NCI-H1048 (cell line): ENCODE measurements at places on chromosomes 12 and 14.

- no peak for DNase-seq
Measured at GRCh38 chr14:35268946-35269345, 23.2 kb upstream of the PSMA6 start.

DNA sequence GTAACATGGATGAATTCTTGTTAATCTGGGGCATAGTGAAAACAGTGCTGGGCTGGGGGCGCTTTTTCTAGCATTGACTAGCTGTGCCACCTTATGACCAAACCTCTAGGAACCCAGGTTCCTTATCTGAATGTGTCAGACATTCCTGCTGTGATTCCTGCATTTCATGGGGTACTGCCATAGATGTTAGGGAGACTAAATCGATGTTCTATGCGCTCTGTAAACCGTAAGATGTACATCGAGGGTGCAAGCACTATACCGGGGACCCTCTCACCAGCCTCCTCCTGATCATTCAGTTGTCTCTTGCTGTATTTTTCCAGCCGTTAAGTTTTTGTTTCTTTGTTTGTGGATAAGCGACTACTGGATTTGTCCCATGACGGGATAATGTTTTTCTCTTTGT is 170.9 kb upstream of the PARP11 start:
- DNase-seq, result no peak

- DNase-seq, result no peak
Measured at GRCh38 chr12:520119-520518, 60.4 kb downstream of the B4GALNT3 start.

DNA sequence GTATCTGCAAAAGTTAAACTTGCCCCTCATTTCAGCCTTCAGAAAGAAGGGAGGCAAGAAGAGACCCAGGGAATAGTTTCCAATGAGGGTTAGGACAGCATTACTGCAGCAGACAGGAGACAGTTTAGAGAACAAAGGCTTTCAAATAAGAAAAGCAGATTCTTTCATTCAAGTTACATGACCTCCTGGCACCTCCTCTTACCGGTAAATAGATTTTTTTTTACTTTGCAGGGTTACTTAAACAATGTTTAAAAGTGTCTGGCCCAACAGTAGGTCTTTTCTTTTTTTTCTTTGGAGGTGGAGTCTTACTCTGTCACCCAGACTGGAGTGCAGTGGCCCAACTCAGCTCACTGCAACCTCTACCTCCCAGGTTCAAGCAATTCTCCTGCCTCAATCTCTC is 47.1 kb downstream of the SINHCAF start:
- DNase-seq, result no peak

DNA sequence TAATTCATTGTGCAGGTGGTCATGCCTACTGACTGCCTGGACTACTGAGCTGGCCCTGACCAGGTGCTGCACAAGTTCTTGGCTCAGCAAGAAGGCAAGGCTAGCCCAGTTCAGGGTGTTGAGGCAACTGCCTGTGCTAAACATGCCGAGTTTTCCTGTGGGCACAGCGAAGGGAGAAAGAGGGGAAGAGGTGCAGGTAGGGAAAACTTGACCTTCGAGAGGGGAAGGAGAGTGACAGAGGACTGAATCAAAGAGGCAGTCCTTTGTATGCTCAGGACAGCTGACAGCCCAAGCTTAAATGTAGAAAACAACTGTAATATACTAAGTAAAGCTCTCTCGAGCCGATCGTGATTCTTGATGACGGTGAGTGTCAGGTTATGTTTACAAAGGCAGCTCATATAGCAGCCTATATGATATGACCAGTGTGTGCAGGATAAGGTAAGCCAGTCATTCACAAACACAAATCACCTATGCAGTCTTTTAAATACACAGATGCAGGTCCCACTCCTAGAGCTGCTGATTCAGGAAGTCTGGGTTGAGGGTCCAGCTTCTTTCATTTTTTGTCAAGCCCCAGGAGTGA is 2.6 kb downstream of the IRAK3 start:
- DNase-seq, result no peak

- DNase-seq, result no peak
Measured at GRCh38 chr14:23828616-23829015, 125.0 kb upstream of the DHRS4 start.

DNA sequence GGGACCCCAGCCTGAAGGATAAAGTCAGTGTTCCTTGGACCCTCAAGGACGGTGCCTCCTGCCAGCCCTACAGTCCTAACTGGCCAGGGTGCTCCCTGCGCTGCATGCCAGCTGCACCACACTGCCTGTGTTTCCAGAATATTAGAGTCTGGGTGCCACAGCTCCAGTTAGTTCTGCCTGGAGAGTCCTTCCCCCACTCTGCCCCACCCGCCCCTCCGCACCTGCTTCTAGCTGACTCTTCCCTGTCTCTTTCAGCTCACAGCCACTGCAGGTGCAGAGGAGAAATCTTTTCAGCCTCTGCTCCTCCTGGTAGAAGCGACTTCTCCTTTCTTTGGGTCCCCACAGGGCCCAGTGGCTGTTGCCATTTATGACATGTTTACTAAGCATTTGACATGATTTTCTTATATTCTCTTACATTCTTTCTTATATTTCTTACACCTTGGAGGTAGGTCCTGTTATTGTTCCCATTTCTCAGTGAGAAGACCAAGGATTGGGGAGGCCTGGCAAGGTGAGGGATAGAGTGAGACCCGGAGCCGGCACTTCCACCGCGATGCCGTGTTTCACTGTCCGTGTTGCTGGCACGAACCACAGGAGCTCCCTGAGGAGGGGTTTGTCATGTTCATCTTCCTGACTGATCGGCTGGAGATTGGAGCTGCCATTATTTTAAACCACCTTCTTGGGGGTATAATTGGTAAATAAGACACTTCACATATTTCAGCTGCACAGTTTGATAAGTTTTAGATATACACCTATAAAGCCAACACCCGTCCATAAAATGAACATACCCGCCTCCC is 29.4 kb downstream of the SYNE3 start:
- no peak for DNase-seq

DNA sequence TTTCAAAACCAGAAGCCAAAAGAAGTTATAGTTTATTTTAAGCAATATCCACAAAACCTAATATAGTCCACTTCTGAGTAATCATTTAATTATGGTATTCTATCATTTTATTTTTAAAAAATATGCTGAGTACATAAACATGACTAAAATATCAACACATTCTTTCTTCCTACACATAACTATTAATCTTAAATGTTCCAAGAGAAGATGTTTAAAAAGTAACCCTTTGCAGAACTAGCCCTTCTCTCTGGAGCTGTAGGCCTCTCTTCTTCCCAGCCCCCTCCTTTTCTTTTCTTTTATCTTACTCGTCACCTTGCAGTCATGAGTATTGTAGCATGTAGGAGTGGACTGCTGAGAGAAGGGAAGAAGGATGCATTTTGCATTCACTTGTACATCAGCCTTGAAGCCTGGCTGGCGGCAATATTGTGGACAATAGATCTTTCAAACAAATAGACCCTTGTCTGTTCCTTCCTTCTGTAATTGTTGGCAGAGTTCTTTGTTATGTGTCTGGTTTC is 941.9 kb downstream of the NRXN3 start:
- DNase-seq, result no peak

DNA sequence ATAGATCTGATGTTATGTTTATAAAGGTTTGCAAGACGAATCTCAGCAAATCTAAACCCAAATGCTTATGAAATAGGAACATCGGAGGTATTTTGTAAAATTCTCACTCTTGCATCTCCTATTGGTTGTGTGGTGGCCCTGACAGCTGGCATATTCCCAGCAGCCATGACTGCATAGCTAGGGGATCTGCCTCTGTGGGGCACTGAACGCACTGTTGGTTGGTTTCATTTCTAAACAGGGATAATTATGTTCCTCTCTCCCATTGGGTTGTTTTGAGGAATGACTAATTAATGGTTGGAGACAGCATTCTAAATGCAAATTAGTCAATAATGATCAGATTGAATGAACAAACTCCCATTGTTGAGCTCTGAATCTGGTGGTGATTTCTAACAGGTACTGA is 2.7 kb upstream of the BEST3 start:
- DNase-seq, result peak; percentile 36

DNA sequence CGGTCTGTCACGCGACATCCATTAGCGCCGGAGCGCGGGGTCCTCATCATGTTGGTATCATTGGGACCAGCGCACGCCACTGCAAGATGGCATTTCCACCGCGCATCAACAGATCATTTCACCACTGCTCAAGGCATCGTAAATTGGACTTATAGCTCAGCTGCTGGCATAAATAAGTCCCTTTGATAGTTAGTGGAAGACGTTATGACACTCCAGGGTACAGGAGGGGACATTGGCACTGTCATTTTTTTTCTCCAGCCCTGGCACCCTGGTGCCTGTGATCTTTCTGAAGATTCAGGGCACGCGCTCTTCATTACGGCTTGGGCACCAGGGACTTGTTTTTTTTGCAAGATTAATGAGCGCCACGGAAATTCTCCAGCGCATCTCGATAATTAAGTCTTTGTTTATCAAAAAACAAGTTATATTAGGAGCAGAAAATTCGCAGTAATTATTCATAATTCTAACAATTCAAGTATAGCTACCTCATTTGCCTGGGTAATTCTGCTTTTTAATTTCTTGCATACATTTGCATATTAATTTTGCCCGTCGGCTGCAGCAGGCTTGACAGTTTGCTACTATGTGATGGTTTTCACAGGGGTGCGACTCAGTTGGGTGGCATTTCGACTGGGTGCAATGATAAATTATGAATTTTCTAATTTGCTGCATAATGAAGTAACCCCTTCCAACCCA is 167.7 kb downstream of the VRK1 start:
- no peak for DNase-seq

GRCh38 chr12:131017477-131017991 is 63.8 kb downstream of the ADGRD1 start:
- DNase-seq, result no peak

DNA sequence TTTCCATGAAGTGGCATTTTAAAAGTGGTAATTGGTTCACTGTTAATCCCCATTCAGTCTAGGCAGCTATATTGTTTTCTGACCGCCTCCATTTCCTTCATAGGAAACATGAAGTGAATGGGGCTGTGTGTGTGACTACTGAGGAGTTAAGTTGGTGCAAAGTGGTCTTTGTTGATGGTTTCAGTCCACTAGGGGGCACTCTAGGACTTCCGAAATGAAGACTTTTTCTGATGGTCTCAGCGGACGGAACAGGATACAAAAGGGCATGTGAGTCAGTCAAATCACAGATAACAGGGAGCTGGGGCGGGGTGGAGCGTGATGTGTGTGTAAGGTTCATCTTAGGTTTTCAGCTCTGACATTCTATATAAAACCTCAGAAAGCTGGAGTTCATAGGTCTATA is 240.1 kb upstream of the OR4E1 start:
- peak; percentile 60 for DNase-seq

DNA sequence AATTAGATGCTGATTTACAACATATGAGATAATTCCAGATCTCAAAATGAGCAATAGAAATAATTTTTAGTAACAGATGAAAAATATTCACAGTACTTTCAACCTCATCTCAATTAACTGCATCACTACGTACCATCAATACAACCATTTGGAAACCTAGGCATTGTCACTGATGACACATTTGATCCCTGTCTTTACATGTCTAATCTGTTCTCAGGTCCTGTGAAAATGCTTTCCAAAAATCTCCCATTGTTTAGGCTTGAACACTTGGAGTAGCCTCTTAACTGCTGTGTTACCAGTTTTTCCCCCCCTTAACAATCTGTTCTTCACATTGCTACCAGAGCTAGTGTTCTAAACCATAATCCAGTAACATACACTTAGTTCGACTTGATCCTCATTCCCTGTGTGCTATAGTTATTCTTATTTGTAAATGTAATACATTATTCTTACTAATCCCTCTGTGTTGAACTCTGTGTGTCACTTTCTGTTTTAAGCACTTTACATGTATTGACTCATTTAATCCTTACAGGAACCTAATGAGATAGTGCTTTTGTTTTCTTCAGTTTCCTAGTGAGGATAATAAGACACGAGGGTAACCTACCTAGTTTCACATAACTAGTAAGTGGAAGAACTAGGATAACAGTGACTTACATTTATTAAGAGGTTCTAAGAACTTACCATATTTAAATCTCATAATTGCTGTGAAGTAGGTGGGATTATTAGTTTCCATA is 41.7 kb downstream of the LARP4 start:
- no peak for DNase-seq

DNA sequence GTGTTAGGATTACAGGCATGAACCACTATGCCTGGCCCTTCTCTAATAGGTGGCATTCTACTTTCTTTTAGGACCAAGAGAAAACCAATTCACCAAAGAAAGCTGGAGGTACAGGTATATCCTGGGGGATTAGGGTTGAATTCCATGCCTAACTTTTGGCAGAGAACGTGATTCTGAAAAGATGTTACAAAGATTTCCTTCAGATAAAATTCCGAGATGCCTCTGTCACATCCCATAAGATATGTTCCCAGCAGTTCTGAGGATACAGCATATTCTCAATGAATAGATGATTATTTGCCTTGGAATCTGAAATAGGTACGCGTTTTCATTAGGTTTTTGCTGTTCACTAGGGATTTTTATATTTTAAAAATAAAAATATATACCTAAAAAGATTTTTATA is 111.9 kb upstream of the KRAS start:
- no peak for DNase-seq

DNA sequence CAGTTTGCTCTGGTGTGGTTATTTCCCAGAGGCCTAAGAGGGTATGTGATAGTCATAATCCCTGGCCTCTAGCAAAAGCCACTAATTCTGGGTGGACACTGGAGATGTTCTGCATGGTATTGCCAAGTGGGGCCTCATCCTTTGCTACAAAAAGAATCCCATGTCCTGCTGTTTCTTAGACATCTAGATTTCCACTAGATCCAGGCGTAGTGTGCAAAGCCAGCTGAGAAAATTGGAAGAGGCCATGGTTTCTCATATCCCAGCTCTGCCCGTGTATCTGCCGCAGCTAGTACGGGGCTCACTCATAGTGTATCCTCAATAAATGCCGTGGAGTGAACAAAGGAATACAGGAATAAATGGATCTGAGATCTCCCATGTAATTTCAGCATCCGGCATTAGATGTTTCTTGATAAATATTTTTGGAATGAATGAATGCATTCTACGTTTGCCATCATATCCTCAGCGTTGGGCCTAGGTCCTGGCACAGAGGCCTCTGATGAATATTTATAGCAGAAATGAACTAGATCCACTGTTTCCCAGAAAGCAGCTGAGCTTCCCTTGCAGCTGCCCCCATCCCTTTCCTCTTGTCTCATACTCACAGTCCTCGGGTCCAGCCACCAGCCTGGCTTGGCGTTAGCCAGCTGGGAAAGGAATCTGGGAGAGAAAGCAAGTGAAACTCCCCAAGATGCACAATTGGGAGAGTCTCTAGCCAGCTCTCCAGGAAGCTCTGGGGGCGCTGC is 76.3 kb upstream of the NOS1 start:
- no peak for DNase-seq

GRCh38 chr12:112308652-112309051 is 73.6 kb downstream of the HECTD4 start:
- no peak for DNase-seq

DNA sequence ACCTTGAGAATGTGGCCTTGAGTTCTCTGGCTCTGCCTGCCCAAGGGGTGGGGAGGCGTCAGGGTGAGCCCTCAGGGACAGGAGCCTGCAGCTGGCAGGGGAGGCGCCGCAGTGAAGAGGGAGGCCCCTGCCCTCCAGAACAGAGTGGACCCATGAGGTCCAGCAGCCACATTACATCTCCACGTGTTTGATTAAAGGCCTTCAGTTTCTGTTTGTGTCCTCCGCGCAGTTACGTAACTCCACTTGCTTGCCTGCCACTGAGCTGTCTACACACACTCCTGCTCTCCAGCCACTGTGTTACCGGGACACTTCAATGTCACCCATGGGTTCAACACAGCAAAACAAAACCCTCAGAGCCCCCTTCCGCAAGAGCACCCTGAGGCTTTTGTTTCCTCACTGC is 70.4 kb downstream of the CHGA start:
- DNase-seq, result no peak

- no peak for DNase-seq
Measured at GRCh38 chr14:91284791-91285548, 40.5 kb upstream of the GPR68 start.
